BJ (cell line): ENCODE measurements at places on chromosomes 16 and 17. TPM values are rescaled to one million over a fixed set of nuclear protein-coding genes. Genes with fewer than 3 reads are reported as not detected.

DNA sequence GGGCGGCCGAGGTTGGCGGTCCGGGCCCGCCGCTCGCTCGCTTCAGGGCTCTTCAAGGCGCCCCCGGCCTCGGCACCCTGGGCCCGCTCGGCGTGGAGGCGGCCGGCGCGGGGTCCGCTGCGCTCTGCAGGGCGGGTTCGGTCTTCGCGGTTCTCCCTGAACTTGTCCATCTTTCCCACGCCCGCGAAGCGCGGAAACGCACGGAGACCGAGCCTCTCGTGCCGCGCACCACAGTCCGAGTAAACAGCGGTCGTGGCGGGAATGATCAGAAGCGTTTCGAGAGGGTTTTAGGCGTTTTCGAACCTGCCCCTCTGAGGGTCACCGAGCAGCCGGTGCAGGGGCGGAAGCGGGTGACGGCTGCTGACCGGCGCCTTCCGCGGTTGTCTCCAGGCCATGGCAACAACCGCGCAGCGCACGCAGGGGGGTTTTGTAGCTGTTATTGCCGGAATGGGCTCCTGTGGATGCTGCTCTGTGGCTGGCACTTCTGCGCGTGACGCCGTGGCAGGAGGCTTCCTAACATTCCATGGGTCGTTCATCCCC, 414 bp downstream of the NARF start:
- no peak for DNase-seq

DNA sequence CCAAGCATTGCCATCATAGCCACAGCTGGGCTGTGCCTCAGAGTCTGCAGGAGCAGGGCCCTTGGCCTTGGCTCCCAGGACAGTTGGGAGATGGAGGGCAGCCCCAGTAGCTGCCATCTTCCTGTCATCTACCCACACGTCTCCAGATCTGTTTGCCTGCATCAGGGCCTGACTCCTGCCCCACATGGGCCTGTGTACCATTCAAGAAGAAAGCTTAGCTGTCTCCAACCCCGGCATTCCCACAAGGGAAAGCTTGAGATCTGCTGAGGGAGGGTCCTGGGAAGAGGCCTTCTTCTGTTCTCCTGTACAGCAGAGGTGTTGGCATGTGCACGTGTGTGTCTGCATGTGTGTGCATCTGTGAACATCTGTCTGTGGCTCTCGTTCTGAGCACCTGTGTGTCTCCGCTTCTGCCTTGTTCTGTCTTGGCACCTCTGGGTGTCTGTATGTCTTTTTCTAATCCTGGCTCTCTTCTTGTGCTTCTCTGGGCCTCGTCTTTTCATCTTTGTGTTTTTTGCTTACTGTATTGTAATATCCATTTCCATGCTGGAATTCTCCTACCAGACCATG, 122.2 kb downstream of the MRM1 start:
- no peak for DNase-seq

Gene MYOCD
- polyA plus RNA-seq = 13.3 and 18.3 TPM in 2 replicates

- DNase-seq = no peak
Observed at GRCh38 chr16:56617212-56618085, 8.1 kb upstream of the MT1E start.

DNA sequence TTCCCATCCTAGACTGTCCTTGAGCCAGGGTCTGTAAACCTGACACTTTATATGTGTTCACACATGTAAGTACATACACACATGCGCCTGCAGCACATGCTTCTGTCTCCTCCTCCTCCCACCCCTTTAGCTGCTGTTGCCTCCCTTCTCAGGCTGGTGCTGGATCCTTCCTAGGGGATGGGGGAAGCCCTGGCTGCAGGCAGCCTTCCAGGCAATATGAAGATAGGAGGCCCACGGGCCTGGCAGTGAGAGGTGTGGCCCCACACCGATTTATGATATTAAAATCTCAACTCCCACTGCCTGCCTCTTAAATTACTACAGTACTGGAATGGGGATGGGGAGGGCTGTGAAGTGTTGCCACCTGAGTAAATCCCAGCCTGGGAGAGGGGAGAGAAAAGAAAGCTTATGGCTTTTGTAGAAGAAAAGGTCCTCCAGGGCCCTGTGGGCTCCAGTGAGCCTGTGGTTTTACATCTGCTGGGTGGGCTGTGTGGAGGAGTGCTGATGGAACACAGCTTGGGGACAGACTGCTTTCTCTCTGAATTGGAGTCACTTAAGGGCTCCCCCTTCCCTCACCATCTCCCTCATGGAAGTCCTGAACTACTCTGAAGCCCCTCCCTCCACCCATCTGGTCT, 990 bp upstream of the WNK4 start:
- no peak for DNase-seq

Gene SKA2
- 9.7 and 29.3 TPM in 2 replicates for polyA plus RNA-seq

Gene TBC1D3E
- not detected in 2 replicates for polyA plus RNA-seq

Gene CDH5
- polyA plus RNA-seq = not detected in 2 replicates

- DNase-seq = no peak
Observed at GRCh38 chr17:75124041-75124818, 7.3 kb downstream of the NT5C start.

Gene TBX2
- polyA plus RNA-seq = 4.3 and 7.8 TPM in 2 replicates

DNA sequence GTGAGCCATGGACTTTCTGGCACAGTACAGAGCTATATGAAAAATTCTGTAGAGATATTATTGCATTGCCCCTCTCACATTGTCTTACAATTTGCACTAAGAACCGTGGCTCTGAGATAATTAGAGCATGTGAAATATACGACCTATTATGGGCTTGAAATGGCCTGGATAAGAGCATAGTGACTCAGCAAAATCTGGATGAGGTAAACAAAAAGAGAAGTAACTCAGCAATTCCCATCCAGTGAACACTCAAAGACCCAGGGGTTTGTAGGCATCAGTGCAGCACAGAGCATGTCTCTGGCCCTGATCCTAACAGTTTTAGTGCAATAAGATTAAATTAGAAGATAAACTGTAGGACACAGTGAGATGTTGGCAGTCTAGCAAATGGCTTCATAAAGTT, 317.2 kb upstream of the MYOCD start:
- DNase-seq = no peak

DNA sequence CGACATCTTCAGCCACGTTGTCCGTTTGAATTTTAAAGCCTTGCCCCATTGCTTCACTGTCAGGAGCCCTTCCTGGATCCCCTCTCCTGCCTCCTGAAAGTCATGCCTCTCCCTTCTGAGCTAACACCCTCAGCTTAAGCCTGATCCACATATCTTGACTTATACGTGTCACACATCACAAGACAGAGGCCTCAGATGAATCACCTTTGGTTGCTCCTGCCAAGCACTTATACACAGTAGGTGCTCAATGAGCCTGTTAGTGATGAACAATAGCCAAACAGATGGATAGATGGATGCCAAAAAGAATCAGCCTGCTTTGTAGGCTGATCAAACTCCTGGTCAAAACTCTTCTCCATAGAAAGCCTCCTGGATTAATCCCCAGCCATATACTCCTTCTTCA, 31.8 kb downstream of the PITPNM3 start:
- no peak for DNase-seq

GRCh38 chr16:27778171-27778925, 228.4 kb downstream of the KATNIP start:
- DNase-seq = no peak

DNA sequence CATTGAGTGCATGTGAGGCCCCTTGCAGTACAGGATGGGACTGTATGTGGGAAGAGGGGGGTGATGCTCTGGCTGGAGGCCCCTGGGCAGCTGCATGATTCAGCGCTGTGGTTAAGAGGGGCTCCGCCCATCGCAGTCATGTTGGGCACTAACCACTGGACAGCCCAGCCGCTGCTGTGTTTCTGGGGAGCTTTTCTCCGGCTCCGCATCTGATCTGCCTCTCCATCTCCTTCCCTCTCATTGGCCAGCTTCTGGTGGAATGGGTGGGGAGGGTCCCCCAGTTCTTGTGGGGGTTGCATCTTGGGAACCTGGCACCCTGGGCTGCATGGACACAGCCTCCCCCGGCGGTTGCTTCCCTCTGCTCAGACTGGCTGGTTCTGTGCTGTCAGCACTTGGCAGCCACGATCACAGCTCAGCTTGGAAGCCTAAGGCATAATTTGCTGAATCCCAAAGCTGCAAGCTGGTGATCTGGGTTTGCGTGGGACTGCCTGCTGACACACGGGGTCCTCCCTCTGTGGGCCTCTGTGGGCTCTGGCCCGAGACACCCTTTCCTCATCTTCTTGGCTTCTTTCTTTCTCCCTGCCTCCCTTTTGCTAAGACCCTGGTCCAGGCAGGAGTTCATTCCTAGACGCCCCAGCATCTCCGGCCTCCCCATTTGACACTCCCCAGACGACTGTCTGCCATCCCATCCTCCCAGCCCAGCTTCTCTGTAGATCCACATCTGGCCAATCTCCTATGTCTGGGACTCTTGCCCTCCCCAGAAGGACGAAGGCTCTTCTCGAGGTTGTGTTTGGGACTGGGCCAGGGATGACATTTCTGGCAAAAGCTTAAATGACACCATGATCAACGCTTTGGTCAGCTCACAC, 168.3 kb downstream of the SEC14L1 start:
- peak; percentile 46 for DNase-seq

DNA sequence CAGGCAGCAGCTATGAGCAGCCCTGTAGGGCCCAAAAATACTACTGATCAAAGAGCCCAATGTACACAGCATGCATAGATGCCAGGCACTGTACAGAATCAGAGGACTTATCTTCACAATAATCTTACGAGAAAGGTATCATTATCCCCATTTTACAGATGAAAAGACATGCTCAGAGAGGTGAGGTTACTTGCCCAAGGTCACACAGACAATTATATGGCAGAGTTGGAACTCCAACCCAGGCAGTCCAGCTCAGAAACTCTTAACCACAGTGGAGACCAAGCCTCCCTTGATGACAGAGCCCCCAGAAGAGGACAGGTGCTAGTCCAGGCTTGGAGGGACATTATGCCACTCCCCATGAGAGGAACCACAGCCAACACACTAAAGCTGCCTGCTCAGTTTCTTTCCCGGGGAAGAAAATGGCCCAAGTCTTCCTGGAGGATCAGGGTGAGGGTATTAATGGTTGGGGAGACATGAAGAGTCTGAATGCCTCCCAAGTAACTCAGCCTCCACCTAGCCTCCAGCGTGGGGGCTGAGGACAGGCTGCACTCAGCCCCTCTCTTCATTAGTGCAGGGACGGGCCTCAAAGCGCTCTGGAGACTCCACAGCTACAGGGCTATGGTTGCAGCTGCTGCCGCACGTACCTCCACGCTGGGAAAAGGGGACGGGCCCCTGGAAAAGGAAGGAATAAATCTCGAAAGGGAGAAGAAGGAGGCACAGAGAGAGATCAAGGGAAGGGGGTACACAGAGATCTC, 826 bp downstream of the UNC119 start:
- no peak for DNase-seq

GRCh38 chr17:59733697-59734096, 26.2 kb downstream of the VMP1 start:
- no peak for DNase-seq

Gene CCL17
- polyA plus RNA-seq = not detected in 2 replicates

DNA sequence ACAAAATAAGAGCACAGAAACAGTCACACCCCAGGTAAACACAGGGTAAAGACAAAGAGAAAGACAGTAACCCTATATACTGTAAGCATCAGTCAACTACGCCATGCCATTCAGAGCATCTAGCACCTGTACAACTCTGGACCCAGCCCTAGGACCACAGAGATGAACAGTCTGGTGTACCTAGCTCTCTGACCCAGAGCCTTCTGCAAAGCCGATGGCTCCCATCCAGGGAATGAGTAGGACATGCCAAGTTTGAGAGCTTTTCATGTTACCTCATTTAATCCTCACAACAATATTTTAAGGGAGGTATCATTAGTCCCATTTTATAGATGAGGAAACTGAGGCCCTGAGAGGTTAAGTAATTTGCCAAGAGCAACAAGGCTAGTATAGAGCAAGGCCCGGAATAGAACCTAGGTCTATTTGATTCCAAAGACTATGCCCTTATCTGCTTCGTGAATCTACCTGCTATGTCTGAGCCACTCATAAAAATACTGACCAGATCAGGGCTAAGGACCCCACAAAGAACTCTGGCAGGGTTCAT, 3.4 kb downstream of the LYRM9 start:
- DNase-seq = no peak

Gene SLC12A3
- polyA plus RNA-seq = not detected in 2 replicates

DNA sequence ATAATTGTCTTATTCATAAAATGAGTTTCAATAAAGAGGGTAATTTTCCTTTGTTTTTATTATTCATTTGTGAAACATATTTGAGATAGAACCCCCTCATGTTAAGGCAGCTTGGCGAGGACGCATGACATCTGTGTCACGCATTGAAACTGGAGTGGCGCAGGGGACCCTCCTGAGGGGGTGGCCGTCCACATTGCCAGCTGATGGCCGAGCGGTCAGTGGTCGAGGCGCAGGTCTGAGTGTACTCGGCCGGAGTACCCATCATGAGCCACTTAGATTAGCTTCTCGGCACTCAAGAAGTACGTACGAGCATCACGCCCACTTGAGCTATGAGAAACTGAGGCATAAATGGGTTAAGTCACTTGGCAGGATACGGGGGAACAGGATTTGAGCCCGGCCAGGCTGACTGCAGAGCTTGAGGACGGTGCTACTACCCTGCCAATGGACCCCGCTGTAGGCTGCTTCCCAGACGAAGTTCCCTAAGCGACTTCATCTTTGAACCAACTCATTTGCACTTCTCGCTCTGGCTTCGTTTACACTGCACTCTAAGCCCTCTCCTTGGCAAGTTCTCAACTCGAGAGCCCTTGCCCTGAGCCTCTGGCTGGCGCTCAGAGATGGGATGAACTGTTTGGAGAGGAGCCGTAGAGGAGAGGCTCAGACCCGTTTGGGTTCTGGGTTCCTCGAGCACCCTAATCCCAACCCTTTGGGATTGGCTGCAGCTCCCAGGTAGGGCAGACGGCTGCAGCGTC, 91.8 kb downstream of the SDK2 start:
- DNase-seq = no peak

DNA sequence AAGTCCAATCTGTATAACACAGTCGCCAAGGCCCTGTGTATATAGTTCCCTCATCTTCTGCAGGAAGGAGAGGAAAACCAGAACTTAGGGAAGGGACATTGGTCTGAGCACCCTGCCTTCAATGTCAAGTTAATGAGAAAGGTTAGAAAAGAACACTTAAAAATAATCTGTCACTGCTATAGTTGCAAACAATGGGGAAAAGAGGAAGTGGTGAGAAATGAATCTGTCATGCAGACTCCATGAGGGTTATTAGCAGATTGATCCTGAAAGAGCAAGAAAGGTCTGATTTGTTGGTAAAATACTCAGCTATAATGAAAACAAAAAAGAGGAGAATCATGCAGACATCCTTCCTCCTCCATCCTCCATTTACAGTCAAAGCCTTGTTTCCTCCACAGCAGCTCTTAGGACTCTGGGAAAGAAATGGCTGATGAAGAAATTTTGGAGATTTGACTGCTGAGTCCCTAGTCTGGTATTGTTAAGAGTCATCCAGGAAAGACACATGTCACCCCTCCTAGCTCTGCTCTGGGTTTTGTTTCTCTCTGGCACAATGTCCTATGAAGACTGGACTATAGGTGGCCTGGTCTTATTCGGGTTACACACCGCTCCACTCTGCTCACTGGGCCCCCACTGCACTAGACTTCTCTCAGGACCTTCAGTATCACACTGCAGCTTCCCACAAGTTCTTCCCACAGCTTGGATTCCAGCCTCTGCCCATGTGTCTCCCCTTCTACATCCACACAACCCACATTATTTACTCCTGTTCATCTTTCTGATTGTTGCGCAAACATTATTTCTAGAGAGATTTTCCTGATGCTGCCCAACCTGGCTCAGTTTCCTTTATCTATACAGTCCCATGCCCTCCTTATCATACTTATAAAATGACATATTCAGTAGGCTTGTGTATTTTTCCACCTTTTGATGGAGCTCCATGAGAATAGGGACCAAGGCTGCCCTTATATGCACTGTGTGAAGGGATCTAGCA, 56.5 kb upstream of the XYLT1 start:
- DNase-seq = no peak
